Renal cortical epithelial cell (primary cell): ENCODE measurements at places on chromosomes 11 and 22. TPM values are rescaled to one million over a fixed set of nuclear protein-coding genes. Genes with fewer than 3 reads are reported as not detected.

DNA sequence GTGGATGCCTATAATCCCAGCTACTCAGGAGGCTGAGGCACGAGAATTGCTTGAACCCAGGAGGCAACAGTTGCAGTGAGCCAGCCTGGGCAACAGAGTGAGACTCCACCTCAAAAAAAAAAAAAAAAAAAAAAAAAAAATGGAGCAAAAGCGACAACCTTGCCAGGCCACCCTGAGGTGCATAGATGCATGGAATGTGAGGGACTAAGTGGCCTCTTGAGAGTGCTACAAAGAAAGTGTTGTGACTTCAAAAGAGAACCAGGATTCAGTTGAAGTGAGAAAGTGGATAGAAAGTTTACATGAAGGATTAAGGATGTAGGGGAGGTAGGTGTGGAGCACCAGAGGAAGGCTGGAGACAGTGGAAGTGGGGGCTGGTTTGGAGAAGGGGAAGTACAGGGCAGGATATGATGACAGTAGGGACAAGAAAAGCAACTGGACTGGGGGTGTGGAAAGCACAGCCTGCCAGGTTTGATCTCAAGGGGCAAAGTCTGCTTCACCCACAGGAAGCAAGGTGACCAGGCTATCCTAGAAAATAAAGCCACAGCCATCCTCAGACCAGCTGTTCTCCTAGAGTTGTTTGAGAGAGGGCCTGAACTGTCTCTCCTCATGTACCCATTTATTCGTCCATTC lies 36.0 kb upstream of the OLFML1 start:
- DNase-seq: no peak

DNA sequence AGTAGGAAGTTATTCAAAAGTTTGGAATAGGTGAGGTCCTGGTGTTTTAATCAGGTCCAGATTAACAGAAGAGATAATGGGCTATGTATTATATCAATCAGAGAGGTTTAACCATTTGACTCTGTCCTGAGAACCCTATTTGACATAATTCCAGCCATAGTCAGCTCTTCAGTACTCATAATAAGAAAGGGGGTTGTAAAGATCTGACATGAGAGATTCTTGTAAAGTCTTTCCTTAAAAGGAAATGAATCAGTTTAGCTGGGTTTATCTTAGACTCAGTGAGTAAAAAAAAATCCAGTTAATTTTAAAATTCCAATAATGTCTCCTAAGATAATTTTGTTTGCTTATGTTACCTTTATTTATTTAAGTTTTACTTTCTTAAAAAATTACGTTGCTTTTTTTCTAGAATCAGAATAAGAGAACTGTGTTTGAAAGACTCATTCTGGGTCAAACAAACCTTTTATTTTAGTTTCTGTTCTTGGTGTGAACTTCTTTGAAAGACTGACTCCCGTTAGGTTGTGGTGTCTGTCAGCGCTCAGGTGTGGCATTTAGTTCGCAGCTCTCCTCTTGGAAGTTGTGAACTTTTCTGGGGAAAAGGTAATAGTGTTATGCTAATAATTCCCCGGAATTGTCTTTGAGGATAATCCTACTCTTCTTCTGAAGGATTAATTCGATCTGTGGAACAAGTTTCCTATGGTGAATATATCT lies 20.5 kb downstream of the NUCB2 start:
- no peak for DNase-seq

DNA sequence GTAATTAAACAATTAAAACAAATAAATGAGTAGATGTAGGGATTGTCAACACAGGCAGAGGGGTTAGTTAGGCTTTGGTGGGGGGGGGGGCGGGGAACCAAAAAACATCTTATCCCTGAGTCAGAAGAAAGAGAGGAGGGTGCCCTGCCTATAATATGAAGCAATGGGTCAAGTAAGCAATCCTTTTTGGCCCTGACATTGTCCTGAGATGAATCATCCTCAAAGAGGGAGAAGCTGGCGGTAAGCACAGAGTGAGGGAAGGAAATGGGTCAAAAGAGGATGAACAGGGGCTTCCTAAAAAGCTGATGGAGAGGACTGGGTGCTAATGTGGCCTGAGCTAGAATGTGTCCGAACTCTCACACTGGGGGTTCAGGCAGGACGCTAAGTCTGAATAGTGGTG lies 4.7 kb downstream of the OLFML1 start:
- peak; percentile 42 for DNase-seq

- DNase-seq: no peak
Observed at GRCh38 chr11:4887591-4887990, 5.9 kb downstream of the OR51T1 start.

DNA sequence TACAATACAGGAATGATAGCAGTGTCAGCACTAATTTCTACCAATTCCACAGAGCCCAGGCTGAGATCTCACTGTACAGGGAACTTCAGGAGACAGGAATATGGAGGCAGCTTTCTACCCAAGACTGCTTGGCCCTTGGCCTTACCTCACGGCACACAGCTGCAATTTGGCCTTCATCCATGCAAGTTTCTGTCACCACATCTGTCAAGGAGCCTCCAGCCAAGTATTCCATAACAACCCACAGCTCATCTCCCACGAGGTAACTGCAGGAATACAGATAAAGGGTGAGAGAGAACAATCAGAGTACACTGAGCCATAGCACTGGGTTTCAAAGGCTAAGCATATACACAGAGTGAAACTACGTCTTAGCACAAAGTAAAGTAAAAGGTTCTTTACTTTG lies 39.0 kb upstream of the GDPD4 start:
- DNase-seq: no peak

- no peak for DNase-seq
Observed at GRCh38 chr11:106177311-106177710, 99.8 kb downstream of the AASDHPPT start.

- DNase-seq: peak; percentile 33
Observed at GRCh38 chr11:93493252-93493897, 49.8 kb downstream of the SMCO4 start.

DNA sequence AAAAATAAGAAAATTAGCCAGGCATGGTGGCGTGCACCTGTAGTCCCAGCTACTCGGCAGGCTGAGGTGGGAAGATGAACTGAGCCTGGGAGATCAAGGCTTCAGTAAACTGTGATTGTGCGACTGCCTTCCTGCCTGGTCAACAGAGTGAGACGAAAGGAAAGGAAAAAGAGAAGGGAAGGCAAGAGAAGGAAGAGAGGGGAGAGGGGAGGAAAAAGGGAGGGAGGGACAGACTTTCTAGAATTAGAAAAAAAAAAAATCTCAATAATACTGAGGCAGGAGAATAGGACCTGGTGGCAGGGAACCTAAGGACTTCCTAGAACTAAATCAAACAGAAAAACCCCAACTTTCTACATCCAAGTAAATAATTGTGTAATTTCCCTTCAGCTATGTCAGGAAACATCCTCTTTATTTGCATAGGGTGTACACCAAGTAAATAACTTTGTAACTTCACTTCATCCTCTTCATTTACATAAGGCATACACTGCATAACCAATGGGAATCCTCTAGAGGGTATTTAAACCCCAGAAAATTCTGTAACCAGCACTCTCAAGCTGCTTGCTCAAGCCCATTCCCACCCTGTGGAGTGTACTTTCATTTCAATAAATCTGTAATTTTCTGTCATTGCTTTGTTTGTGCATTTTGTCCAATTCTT lies 8.7 kb downstream of the SBF2 start:
- peak; percentile 50 for DNase-seq

GRCh38 chr11:101199416-101199815 lies 69.8 kb upstream of the PGR start:
- no peak for DNase-seq

DNA sequence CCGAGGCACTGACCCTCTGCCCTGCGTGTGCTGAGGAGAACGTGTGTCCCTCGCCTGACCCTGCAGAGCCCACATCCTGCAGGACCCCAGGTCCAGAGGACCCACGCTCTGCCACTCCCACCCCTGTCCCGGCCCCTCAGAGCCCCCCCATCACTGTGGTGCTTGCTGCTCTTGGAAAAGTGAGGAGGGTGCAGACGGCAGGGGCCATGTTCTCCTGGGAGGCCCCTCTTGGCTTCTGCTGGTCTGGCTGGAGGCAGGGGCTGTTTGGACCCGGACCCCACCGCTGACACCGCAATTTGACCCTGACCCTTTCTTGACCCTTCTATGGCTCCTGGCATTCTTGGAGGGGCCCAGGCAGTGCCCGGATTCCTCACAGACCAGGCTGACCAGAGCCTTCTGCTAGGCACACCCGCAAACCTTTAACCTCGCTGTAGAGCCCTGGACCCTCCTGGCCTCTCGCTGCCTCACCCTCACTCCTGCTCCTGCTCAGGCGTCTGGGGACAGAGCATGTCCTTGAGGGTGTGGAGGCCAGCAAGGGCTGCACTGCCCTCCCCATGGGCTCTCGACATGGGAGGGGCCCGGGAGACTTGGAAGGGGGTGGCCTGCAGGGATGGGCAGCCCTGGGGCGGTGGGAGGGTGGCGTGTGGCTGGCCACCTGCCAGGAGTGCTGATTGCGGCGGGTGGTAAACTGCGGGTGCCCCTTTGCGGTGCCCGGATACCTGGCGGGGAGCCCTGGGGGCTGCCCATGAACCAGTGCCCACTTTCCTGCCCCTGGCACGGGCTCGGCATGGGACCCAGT lies 37.0 kb upstream of the MUC5AC start:
- DNase-seq: no peak

DNA sequence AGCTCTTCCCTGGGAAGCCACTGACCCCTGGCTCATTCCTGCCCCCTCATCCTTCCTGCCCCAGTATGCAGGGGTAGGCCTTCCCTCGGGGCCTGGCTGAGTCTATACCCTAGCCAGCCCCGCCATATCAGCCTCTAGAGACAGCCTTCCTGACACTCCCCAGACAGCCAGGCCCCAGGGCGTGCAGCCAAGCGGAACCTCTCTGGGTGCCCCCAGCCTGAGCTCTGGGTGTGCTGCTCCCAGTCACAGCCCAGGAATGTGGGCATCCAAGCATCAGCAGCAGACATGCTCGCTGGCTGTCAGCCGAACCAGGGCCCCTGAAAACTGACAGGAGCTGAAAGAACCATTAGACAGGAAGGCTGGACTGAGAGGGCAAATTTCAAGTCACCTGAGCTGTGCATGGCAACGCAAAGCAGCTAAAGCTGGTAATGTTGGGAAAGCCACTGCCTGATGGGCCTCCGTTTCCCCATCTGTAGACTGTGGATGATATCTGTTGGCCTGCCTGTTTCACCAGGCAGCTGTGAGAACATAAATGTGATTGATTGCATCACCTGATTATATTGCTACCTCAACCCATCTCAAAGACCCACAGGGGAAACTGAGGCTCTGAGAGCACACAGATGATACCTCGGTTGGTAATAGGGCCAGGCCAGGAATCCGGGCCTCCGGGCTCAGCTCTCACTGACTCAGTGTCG lies 93.2 kb downstream of the LRRC32 start:
- DNase-seq: peak; percentile 90

- DNase-seq: no peak
Observed at GRCh38 chr11:36600180-36600579, 2.1 kb upstream of the RAG2 start.

DNA sequence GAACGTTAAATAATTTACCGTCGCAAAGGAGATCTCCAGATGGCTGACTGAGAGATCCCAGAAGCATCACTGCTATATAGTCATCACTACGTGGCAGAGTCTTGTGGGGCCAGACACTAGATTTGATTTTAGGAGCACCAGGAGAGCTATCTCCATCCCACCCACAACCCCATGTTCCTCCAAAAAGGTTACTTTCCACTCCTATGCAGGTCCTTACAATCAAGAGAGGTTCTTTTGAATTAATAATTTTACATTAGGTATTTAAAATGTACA lies 19.4 kb downstream of the GUCY1A2 start:
- DNase-seq: no peak

GRCh38 chr11:108915666-108916065 lies 250.8 kb downstream of the DDX10 start:
- no peak for DNase-seq

GRCh38 chr11:65223011-65223410 lies 38.8 kb upstream of the POLA2 start:
- no peak for DNase-seq

DNA sequence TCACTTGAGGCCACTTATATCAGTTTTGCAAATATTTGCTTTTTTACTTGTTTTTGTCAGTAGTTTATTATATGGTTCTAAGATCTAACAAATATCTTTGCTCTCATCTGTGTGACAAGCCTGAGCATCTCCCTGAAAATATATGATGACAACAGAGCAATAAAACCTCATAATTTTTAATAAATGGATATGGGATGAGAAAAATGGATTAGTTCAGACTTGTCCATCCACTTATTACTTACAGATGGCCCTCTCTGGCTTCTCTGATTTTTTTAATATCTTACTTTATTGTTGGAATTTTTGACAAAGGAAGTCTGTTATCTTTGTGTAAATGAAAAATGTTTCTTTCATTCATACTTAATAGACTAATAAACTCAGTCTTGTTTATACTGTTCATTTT lies 491.4 kb upstream of the RAG2 start:
- no peak for DNase-seq

- DNase-seq: peak; percentile 30
Observed at GRCh38 chr11:87036756-87037449, 831 bp upstream of the TMEM135 start.

GRCh38 chr11:42526426-42526825 lies 785.4 kb upstream of the API5 start:
- DNase-seq: no peak

- DNase-seq: no peak
Observed at GRCh38 chr11:77215106-77215505, 86.4 kb downstream of the GDPD4 start.

- DNase-seq: peak; percentile 54
Observed at GRCh38 chr11:119416606-119417580, 6.1 kb downstream of the THY1 start.

DNA sequence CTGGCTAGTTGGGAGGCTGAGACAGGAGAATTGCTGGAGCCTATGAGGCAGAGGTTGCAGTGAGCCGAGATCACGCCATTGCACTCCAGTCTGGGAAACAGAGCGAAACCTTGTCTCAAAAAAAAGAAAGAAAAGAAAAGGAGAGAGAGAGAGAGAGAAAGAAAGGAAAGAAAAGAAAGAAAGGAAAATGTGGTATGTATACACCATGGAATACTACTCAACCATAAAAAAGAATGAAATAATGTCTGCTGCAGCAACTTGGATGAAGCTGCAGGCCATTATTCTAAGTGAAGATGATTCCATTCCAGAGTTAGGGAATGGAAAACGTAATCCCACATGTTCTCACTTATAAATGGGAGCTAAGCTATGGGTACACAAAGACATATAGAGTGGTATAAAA lies 30.8 kb downstream of the TTC28 start:
- DNase-seq: no peak

- DNase-seq: peak; percentile 59
Observed at GRCh38 chr11:102390667-102391465, 43.9 kb downstream of the BIRC2 start.

GRCh38 chr22:50739279-50739691 lies 1.3 kb downstream of the ACR start:
- DNase-seq: no peak

Gene C22orf42
- not detected in 2 replicates for total RNA-seq

Gene ZNF70
- total RNA-seq: 0.87 and 4.3 TPM in 2 replicates

Gene POU2AF2
- total RNA-seq: not detected in 2 replicates

Gene MAPK11
- 9.9 and 10.2 TPM in 2 replicates for total RNA-seq

Gene MYBPC3
- total RNA-seq: not detected in 2 replicates

Gene MMP8
- not detected in 2 replicates for total RNA-seq

Gene EMID1
- total RNA-seq: 0.35 TPM in 1 of 2 replicates, not detected in the other

Gene MAP6
- 0.35 and 3.2 TPM in 2 replicates for total RNA-seq

Gene NCR3LG1
- 0.99 and 2.1 TPM in 2 replicates for total RNA-seq

Gene ADM
- 56.4 and 57.3 TPM in 2 replicates for total RNA-seq
